ENCODE measurements at places on chromosomes 1 and 21.

DNA sequence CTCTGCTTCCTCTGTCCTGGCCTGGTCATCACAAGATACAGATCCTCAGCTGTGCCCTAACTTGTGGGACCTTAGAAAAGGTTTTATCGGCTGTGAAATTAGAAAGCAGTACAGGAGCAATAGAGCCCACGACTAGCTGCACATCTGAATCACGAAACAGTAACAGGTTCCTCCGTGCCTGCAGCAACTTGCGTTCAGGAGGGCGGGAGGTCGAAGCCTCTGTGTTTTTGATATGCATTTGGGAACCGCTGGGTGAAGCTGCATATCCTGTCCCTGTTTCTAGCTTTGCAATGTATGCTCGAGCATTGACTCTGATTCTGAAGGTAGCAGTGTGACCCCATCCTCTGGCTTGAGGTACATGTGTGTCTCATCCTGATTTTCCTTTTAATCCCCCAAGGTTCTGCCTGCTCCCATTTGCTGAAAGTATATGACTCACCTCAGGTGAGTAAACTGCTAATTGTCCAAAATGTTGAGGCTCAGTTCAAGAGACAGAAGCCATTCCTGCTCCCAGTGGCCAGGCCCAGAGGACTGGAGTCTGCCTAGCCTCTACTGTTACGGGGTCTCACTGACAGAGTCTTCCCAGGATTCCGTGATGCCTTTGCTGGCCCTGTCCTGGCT lies 44.3 kb downstream of the SCCPDH start:
- DNase-seq = no peak

GRCh38 chr1:20342294-20343148 lies 51.8 kb downstream of the VWA5B1 start:
- no peak for DNase-seq

- DNase-seq = peak; percentile 62
These were observed 865 bp downstream of the ADPRS start for GRCh38 chr1:36089393-36090121.

DNA sequence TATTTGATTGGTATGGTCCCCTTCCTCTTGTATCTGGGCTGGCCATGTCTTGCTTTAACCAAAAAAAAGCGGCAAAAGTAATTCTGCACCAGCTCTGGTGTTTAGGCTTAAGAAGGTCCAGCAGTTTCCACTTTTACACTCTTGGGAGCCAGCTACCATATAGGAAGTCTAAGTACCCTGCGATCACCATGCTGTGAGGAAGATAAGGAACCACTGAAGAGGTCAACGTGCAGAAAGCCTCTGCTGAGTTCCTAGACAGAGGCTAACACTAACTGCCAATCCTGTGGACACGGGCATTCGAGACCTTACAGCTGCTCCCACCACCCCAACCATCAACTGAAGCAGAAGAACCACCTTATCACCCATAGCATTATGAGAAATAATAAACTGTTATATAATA lies 331.4 kb downstream of the VAV3 start:
- DNase-seq = no peak

- DNase-seq = peak; percentile 56
These were observed 9.8 kb upstream of the F5 start for GRCh38 chr1:169595764-169596711.

GRCh38 chr1:9118186-9118585 lies 10.7 kb downstream of the GPR157 start:
- no peak for DNase-seq

DNA sequence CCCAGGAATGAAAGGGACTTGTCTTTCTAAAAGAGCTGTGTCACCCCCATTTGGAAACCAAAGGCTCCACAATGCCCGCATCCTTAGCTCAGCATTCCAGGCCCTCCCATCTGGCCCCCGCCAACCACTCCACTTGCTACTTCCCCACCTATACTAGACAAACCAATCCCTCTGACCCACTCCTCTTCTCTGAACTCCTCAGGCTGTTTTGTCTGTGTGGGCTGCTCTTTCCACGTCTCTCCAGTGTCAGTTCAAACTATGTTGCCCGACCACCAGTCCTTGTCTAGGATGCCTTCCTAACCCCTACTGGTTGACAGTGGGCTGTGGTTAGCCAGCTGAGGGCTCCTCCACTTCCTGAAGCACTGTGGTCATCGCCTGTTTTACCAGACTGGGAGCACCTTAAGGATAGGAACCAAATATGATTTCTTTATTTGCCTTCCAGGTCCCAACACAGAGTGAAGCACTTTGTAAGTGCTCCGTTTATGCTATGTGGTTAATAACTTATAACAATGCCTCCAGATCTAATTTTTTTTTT lies 8.1 kb upstream of the COA7 start:
- no peak for DNase-seq

DNA sequence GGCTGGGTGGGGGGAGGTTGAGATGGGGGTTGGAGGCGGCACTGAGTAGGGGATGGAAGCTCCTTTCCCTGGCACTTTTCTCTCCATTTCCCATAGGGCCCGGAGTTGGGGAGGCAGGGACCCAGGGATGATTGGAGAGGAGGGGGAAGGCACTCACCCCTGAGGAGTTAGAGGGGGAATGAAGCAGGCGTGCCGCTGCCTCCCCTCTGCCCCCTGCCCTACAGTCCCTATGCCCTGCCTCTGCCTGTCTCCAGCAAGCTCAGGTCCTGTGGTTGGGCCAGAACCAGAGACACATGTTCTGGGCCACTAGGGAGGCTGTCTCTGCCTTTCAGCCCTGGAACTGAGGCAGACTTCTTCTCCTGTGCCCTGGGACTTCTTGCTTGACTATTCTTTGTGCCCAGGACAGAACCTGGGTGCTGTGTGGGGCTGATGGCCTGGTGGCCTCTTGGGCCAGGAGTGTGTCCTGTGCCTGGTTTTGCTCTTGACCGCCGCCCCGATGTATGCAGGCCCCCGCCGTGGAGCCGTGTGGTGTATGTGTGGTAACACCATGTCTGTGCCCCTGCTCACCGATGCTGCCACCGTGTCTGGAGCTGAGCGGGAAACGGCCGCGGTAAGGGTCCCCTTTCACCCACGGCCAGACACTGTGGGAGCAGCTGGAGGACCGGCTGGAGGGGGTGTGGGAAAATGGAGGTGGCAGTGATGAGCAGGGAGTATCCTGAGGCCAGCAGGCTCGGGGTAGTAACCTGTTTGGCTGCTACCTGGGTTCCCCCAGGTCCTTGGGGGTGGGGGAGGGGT lies 1.4 kb downstream of the LYPLA2 start:
- no peak for DNase-seq

- no peak for DNase-seq
These were observed 767.1 kb upstream of the PRMT6 start for GRCh38 chr1:106289265-106289928.

GRCh38 chr1:34478515-34479076 lies 276.3 kb upstream of the GJB5 start:
- peak; percentile 4 for DNase-seq

DNA sequence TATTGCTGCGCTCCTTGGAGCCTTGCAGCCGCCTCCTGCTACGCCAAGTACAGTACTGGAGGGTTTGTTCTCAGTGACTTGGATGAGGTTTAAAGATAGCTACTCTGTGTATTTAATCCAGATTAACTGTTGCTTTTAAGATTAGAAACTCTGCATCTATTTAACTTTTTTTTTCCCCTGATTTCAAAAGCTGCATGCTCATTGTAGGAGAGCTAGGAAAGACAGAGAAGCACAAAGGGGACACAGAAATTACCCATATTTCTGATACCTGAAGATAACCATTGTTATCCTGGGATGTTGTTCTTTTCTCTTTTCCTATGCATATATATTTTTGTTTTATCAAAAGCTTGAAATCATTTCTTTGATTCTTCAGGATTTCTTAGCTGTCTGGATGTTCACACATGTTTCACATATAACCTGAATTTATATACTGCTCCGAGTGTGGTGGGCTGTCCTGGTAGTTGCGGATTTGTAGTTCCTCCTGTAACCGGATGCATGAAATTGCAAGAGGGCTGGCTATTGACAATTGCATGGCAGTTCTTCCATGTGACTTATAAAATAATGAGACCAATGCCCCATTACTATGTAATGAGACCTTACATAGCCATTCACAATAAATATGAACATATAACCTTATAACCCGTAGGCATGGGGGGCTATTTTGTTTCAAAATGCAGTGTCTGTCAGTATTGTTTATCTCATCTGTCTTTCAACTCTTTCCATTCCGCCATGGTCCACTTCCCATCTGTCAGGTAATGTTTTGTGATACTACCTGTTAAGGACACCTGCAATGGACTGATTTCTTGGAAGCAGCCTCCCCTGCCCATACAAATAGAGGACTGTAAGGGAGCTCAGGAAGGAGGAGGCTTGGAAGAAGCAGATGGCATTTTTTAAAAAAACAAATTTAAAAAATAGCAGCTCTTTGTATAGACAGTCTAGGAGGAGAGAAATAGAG lies 1.4 kb downstream of the RAVER2 start:
- DNase-seq = no peak

GRCh38 chr1:228367798-228368791 lies 38.5 kb downstream of the TRIM11 start:
- DNase-seq = peak; percentile 42

Measured in GM12865 (cell line).